ENCODE measurements at places on chromosomes 5 and 9. TPM values are rescaled to one million over a fixed set of nuclear protein-coding genes. Genes with fewer than 3 reads are reported as not detected.

OGN gene
- polyA plus RNA-seq, result 0.12 TPM

RNF208 gene
- polyA plus RNA-seq, result 1.5 TPM

GRM6 gene
- polyA plus RNA-seq, result not detected

HTR4 gene
- polyA plus RNA-seq, result not detected

SLC12A2 gene
- 26.5 TPM for polyA plus RNA-seq

PCDHGA9 gene
- polyA plus RNA-seq, result not detected

GMCL2 gene
- not detected for polyA plus RNA-seq

SPATA31D4 gene
- polyA plus RNA-seq, result not detected

All from neural cell (in vitro differentiated cells).